Adrenal gland (tissue), 19 donors: ENCODE measurements at places on chromosomes 6 and 20.

- H3K27ac ChIP-seq = no peak within 1 kb of the TSS
- peak within 1 kb of the TSS; percentile 4 for H3K4me3 ChIP-seq
- peaks cover 9% of the 10 kb centered on the region for H3K4me1 ChIP-seq
- no peak for DNase-seq
- H3K27me3 ChIP-seq = peaks cover 13% of the 10 kb centered on the region
Measured at GRCh38 chr6:33192105-33192646, at the start of gene COL11A2. TSS of gene COL11A2 (minus strand) at chr6:33192467. CDS start at chr6:33192240, 227 bp downstream.

DNA sequence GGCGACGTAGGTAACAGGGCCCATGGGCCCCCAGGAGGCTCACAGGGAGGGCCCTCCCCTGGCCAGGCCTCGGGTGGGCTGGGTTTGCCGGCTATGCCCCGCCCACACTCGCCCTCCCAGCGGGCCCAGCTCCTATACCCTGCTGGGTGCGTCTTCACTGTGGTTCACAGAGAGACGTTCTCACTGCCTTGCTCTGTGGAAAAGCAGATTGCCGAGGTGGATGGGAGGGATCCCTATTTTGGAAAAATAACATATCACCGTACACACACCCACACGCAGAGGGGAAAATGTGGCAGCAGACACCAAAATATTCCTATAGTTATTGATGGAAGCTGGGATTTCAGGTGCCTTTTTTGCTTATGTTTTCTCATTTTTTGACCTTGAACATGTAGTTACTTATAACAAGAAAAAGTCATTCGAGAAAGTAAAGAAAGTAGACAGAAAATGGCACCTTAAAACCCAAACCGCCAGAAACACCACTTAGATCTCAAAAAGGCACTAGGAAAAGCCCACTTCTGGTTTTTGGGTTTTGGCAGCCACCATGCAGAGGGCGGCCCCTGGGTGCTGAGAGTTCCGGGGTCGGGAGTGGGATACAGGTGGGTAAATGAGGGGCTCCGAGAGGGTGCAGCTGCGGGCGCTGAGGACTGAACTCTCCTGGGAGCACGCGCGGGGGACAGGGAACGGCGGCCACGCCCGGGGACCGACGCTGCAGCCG, 49.4 kb downstream of the TMEM242 start:
- no peak for DNase-seq
- H3K4me1 ChIP-seq = peaks cover 18% of the 10 kb centered on the region
- H3K36me3 ChIP-seq = no peaks in the 10 kb centered on the region
- H3K27ac ChIP-seq = peak overlapping the region; percentile 84

DNA sequence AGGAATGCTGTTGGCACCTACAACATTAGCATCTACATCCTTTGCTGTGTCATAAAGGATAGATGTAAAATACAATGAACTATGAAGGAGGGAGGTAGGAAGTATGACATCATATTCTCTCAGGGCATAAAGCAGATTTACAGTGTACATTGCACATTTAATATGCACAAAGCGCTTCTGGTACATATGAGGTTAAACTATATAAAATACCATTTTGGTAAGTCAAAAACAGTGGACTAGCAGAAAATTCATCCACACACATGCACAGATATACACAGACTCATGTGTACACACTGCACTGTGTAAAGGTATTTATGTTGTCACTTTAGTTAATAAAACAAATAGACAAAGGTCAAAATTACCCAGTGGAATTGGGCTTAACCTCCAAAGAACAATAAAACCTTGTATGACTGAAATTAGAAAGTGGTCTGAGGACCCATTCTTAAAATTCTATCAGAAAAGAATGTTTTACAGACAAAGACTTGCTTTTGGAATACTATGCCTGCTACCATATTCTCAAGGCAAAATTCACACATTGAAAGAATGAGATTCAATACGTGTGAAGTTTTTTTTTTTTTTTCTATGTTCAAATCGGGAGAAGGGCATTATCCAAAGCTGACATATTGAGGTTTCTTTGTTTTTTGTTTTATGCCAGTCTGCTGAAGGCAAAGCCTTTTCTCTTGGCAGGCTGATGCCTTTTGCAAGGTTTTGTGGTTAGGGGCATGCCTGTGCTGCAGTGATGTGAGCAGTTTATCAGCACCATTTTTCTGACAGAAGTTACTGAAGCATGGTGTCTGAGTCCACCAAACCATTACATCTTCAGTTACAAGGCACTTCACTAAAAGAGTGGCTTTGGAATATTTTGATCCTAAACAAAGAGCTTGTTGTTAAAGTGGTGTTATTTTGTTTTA, 199.0 kb downstream of the PLCB1 start:
- H3K36me3 ChIP-seq = no peaks in the 10 kb centered on the region
- DNase-seq = no peak
- H3K4me1 ChIP-seq = peaks cover 5% of the 10 kb centered on the region
- no peak overlapping the region for H3K4me3 ChIP-seq
- H3K27ac ChIP-seq = peak overlapping the region; percentile 84

DNA sequence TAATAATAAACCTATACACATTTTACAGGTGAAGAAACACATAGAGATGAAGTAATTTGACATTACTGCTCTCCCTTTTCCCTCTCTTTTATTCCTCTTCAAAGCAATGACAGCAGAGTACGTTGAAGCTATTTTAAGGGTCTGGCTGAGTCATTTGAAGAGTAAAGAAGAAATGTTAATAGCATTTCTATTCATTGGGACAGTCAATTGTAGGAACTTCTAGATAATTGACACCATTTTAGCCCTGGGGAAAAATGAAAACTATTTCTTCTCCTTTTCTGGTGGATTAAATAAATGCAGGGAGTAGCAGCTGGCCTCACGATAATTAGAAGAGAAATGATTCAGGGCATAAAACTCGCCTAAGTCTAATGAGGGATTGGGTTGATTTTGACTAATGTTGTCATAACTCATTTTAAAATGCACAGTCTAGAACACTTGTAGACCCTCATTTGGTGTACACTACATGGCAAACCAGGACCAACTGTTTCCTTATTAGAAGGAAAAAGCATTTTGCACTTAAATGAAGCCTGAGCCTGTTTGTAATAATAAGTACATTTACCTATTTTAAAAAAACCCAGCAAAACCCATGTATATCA, 48.1 kb downstream of the RIPOR2 start:
- H3K4me3 ChIP-seq = no peak overlapping the region
- no peaks in the 10 kb centered on the region for H3K4me1 ChIP-seq
- no peaks in the 10 kb centered on the region for H3K36me3 ChIP-seq

GRCh38 chr6:68497927-68498326, 137.2 kb upstream of the ADGRB3 start:
- DNase-seq = no peak
- no peak overlapping the region for H3K27ac ChIP-seq
- H3K4me1 ChIP-seq = no peaks in the 10 kb centered on the region

GRCh38 chr6:30322527-30323501, 3.9 kb upstream of the TRIM39 start:
- H3K27me3 ChIP-seq = no peaks in the 10 kb centered on the region
- no peak overlapping the region for H3K4me3 ChIP-seq
- DNase-seq = no peak
- H3K4me1 ChIP-seq = peaks cover 9% of the 10 kb centered on the region
- no peak overlapping the region for H3K27ac ChIP-seq
- H3K36me3 ChIP-seq = no peaks in the 10 kb centered on the region

DNA sequence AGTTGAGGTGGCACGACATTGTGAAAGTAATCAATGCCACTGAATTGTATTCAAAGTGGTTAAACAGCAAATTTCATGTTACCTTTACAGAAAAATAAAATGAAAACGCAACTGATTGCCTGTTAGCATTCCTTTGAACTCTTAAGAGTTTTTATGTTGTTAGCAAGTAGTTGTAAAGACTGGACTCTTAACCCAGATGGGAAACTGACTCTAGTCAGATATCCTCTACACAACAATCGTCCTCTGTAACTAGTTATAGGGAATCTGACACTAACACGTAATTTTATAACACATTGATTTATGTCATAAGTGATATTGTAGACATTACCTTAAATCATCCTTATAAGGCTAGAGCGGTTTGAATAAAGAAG, 3.0 kb upstream of the FBXO9 start:
- no peaks in the 10 kb centered on the region for H3K36me3 ChIP-seq
- H3K4me3 ChIP-seq = peak overlapping the region; percentile 65
- peaks cover 25% of the 10 kb centered on the region for H3K4me1 ChIP-seq
- no peaks in the 10 kb centered on the region for H3K27me3 ChIP-seq

DNA sequence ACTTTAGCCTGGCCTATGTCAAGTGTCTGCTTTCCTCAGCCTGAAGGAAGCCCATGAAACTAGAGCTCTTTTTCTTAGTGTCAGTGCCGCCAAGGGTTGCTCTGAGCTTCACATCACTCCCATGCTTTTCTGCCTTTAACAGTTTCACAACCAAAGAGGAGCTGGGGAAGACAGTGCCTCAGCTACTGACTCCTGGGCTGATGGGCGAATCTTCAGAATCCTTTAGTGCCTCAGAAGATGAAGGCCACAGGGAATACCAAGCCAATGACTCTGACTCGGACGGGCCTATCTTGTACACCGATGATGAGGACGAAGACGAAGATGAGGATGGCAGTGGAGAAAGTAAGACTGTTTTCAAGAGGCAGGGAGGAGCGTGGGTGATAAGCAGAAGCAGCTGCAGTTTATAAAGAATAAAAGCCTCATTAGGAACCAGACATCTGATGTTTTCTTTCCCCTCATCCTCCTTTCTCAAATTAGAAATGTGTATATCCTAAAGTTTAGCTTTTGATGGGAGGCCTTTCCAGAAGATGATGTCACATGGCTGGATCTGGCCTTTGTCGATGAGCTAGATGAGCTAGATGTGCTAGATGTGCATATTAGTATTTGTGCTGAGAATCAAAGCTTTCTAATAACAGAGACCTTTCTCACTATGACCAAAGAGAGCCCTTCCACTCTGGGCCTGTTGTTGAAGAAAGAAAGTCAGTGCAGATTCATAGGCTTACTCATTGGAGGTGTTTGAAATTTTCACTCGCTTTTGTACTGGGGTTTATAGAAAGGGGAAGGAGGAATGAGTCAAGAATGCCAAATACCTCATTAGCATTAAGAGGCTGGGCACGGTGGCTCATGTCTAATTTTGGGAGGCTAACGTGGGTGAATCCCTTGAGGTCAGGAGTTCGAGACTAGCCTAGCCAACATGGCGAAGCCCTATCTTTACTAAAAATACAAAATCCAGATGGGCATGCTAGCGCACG, 70.7 kb upstream of the LTV1 start:
- H3K4me1 ChIP-seq = peaks cover 39% of the 10 kb centered on the region
- H3K36me3 ChIP-seq = no peaks in the 10 kb centered on the region
- DNase-seq = no peak
- H3K27me3 ChIP-seq = no peaks in the 10 kb centered on the region

GRCh38 chr6:5967594-5967993, 39.1 kb downstream of the NRN1 start:
- no peak for DNase-seq
- no peak overlapping the region for H3K4me3 ChIP-seq
- H3K27me3 ChIP-seq = no peaks in the 10 kb centered on the region
- H3K4me1 ChIP-seq = no peaks in the 10 kb centered on the region
- no peaks in the 10 kb centered on the region for H3K36me3 ChIP-seq

DNA sequence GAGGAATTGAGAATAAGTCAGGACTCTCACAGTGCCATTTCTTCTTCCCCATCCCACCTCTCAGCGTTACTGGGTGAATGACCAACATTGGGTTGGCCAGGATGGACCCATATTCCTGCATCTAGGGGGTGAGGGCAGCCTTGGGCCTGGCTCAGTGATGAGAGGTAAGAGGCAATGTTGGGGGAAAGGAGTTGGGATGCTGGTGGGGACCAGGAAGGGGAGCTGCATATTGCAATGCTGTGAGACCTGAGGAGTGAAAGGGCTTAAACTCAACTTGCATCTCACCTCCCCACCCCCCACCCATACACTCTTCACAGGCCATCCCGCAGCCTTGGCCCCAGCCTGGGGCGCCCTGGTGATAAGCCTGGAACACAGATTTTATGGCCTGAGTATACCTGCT, 1.3 kb downstream of the PRSS16 start:
- DNase-seq = no peak
- H3K4me3 ChIP-seq = no peak overlapping the region
- H3K27me3 ChIP-seq = peaks cover 26% of the 10 kb centered on the region
- H3K27ac ChIP-seq = no peak overlapping the region
- H3K4me1 ChIP-seq = peaks cover 13% of the 10 kb centered on the region
